ENCODE measurements at places on chromosomes 16 and 17.

GRCh38 chr17:49670002-49670401 lies 7.9 kb downstream of the SPOP start:
- no peak for DNase-seq

- DNase-seq, result no peak
Measured at GRCh38 chr16:1098266-1098991, 2.4 kb upstream of the C1QTNF8 start.

DNA sequence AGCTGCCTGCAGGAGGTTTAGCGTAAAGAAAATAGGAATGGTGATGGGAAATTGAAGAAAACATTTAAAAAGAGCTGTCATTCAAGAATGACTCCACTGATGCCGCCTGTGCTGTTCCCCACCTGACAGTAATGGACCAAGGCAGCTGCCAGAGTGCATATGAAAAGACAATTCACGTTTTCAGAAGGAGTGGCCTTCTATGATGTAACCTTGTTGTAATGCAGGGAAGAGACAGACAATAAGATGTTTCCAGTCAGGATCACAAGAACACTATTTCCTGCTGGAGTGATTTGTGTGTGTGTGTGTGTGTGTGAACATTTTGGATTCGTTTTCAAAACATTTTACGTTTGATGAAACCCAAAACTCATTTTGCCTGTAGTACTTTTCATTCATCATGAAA lies 203.7 kb downstream of the LGALS9B start:
- DNase-seq, result no peak

GRCh38 chr16:8774208-8774607 lies 23.2 kb downstream of the TMEM186 start:
- no peak for DNase-seq

DNA sequence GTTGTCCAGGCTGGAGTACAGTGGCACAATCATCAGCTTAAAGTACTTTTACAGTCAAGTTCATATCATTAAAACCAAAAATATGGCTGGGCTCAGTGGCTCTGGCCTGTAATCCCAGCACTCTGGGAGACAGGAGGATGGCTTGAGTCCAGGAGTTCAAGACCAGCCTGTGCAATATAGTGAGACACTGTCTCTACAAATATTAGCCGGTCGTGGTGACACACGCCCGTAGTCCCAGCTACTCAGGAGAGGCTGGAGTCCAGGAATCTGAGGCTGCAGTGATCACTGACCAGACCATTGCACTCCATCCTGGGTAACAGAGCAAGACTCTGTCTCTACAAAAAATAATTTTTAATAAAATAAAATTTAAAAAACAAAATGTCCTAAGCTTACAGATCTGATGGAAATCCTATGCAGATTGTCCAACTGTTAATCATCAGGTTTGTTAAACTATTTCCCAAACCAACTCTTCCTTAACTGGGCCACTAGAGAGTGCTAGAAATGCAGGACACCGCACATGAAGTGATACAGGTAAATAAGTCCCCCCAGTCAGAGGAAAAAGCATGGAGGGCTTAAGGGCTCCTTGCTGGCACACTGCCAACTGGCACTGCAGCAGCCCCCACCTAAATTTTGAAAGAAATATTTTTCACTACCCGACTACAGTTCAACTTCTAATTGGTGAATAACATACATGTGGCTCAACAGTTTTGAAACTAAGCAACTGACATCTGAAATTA lies 2.8 kb downstream of the USP22 start:
- peak; percentile 51 for DNase-seq

DNA sequence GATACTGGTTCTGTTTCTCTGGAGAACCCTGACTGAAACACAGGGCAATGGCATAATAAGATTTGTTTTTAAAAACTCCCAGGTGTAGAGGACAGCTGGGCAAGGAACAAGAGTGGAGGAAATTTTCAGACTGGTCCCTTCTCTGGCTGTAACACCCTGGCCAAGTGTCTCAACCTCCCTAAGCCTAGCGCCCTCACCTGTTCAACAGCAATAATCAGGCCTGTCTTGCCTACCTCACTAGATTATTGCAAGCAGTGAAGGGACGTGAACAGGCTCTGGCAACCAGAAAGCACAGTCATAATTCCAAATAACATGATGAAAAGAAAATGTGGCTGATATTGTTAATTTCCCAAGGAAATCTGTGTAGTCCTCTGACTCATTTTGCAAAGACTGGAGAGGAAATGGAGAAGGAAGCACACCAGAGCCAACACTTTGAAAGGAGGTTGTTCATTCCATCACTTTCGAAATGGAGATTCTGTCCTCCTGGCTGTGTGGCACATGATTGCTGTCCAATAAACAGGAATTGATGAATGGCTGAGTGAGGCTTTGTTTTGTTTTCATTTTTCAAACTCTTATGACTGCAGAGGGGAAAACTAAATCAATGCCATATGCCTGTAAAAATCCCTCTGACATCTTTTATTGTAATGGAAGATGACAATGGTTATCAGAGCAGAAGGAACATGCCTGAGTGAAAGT lies 87.5 kb upstream of the HLF start:
- DNase-seq, result no peak

DNA sequence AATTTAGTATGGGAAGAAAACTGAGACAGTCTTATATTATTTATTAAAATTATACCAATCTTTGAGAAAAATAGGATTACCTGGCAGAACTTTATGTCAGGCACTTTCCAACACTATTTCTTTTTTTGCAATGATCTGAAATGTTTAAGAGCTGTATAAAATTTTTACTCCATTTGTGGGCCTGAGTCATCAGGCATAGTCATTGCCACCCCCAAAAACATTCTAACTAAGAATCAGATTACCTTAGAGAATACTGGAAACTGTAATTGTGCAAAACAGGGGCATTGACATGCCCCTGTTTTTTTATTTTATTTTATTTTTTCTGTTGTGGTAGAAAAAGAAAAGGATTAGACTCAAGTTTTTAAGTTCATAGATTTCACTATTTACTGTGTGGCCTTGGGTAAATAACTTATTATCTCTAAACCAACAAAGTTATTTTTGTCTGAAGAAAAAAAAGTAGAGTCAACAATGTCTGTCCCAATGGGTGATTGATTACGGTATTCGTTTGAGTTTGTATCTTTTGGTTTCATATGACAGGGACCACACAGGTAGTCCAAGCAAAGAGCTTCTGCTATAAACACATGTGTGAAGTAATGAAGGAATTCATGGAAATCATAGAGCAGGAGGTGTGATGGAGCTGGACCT lies 24.6 kb downstream of the VAT1L start:
- DNase-seq, result no peak

DNA sequence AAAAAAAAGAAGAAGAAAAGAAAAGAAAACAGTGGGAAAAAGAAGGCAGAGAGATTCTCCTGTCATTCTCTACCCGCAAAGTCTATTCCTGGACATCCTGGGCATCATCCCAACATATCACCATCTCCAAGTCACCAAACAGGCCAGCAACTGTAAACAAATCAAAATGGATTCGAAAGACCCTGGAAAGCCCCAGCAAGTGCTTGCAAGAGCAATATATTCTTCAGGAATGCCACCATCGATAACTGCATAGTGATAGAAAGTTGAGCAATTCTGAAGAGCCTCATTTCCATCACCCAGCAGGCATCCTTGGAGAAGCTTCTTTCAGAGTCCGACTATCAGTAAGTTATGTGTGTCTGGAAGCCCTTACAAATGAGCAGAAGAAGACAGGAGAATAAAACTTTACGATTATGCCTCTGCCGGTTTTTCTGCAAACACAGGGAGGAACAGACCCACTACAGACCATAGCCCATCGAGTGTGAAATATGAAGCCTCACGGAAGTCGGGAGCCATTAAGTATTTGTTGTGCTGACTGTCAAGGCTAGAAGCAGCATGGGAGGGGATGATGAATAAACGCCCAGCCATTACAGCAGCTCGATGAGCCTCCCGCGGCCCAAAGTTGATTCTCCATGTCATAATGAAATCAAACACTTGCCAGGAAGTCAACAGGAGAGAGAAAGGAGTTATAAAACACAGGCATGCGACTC lies 64.5 kb upstream of the SEC14L1 start:
- peak; percentile 84 for DNase-seq

DNA sequence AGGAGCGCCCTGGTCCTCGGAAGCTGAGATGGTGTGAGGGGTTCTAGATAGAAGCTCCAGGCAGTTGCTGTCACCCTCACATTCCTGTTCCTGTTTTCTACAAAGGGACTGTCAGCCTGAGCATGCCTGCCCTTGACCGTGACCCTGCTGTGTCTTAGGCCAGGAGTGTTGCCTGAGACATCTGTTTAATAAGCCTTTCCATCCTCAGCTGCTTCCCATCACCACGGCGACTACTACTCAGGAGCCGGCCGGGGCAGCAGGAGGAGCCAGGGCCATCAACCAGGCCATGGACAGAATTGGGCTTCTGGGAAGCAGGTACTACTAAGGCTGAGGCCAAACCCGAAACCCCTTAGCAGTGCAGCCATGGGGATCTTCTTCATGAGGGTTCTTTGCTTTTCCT lies 151.4 kb downstream of the KATNIP start:
- DNase-seq, result no peak

DNA sequence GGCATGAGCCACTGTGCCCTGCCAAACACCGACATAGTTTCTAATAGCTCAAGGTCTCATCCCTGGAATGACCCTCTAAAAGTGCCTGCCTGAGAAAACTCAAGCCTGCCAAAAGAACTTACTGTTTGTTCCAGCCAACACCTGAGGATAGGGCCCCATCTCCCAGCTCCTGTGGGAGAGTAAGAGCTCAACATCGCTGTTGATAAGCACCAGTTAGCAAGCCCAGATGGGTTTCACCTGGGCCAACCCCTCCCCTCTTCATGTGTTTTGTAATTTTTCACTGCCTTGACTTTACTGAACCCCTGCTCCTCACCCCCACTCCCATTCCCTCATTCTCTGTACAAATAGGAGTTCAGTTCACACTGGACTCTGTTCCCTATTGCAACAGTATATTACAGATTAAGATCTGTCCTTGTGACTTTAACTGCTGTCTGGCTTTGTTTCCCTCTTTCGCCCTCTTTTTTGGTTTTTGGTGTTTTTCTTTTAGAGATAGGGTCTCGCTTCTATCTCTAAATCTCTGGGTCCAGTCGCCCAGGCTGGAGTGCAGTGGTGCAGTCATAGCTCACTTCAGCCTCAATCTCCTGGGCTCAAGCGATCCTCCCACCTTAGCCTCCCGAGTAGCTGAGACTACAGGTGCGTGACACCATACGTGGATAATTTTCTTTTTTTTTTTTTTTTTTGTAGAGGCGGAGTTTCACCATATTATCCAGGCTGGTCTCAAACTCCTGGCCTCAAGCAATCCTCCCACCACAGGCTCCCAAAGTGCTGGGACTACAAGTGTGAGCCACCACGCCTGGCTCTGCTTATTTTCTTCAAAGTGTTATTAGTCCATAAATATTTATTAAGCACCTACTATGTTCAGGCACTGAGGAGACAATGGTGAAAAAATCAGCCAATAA lies 12.3 kb downstream of the NUPR1 start:
- no peak for DNase-seq

- no peak for DNase-seq
Measured at GRCh38 chr17:83099086-83099555, 19.7 kb downstream of the METRNL start.

GRCh38 chr16:27404163-27404823 lies 2.3 kb downstream of the IL21R start:
- no peak for DNase-seq

Data from NCI-H2081 (cell line).